ELF-1 (cell line): ENCODE measurements at places on chromosomes 7 and 10.
A peak's percentile ranks its signal among the peaks of the same experiment; 100 is the strongest.

DNA sequence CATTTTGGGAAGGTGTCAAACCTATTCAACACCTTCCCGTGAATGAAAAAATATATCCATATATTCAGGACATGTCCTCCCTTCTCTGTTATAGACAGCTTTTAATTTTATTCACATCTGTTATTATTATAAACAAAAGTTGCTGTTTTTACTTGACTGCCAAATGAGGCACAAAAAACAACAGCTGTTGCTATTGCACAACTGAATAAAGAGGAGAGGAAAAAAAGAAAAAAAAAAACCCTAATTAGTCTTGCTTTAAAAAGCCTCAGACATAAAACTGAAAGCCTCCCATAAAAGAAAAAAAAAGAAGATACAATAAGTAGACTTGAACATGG lies 153.4 kb downstream of the BMPER start:
- no peak for DNase-seq

- DNase-seq: peak; percentile 68
Measured at GRCh38 chr7:71132377-71133231, 660 bp downstream of the GALNT17 start.

GRCh38 chr10:59033622-59034021 lies 142.8 kb upstream of the PHYHIPL start:
- DNase-seq: no peak

GRCh38 chr7:98617051-98617959 lies at the start of gene NPTX2:
Gene NPTX2 (plus strand): TSS chr7:98617285. CDS start chr7:98617462, 177 bp downstream.
- DNase-seq: peak; percentile 63

DNA sequence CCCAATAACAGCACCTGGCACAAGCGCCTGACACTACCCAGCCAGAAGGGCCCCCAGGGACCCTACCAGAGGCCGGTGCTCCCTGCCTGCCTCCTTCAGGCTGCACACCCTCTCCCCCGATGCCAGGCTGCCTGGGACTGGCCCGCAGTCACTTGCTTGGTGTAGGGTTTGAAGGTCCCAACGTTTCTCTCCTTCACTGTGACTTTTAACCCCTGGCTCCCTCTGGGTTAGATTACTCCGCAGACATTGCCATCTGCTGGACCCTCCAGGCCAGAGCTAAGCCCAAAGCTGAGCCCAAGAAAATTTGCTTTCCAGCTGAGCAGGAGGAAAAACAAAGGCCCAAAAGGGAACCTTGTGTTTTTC lies 6.9 kb downstream of the CDHR1 start:
- DNase-seq: peak; percentile 44

GRCh38 chr7:35801392-35802101 lies 690 bp downstream of the SEPTIN7 start:
- DNase-seq: peak; percentile 82

- no peak for DNase-seq
Measured at GRCh38 chr10:69145864-69146263, 21.9 kb downstream of the VPS26A start.

GRCh38 chr10:130740915-130741750 lies 570.4 kb downstream of the TCERG1L start:
- DNase-seq: no peak

GRCh38 chr10:116723428-116724281 lies 18.7 kb downstream of the HSPA12A start:
- DNase-seq: no peak

GRCh38 chr7:115087437-115087836 lies 165.5 kb downstream of the MDFIC start:
- DNase-seq: peak; percentile 18

- no peak for DNase-seq
Measured at GRCh38 chr7:23216021-23216420, 30.6 kb upstream of the GPNMB start.

- no peak for DNase-seq
Measured at GRCh38 chr10:47415520-47416304, 31.6 kb upstream of the ZNF488 start.

- DNase-seq: no peak
Measured at GRCh38 chr10:112532189-112532588, 85.2 kb downstream of the VTI1A start.

DNA sequence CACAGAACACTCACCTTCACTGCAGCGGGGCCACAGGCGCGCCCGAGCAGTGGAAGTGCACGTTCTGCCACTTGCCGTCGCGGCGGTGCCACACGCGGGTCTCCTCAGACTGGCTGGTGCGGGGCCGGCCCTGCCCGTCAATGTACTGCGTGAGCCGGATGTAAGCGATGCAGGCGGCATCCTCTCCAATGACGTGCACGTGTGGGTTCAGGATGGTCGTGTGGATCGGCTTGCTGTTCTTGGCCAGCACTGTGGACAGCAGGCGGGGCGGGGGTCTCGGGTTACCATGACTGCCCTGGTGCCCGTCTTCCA lies 19.2 kb downstream of the YKT6 start:
- DNase-seq: no peak

DNA sequence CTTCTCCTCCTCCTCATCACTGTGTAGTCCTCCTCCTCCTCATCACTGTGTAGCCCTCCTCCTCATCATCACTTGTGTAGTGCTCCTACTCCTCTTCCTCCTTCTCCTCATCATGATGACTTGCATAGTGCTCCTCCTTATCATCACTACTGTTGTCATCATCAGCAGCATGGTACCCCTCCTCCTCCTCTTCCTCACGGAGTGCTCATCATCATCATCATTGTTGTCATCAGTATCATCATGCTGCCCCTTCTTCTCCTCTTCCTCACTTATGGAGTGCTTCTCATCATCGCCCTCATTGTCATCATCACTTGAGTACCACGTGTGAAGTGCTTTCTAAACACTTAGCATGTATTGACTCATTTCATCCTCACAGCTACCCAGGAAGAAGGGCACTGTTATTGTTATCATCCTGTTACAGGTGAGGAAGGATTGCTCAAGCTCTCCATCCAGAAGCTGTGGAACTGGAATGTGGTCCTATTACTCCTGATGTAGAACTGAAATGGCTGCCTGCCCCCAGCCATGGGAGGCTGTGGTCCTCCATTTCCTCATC lies 122.8 kb upstream of the SHH start:
- DNase-seq: no peak

DNA sequence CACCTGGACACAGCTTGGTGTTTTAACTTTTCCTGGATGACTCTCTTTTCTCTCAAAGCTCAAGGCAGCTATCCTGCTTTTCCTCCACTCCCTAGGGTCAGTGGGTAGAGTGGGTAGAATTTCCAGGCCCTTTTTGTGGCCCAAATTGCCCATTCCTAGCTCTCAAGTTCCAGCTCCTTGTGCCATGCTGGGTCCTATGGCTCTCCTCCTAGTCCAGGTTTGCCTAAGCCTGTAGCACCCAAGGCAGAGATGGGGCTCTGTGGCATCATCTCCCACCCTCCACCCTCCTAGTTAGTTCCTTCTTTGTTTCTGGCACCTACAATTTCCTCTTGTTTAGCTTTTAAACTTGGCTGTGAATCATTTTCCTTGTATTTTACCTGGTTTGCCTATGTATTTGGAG lies 9.7 kb downstream of the CPA4 start:
- no peak for DNase-seq

DNA sequence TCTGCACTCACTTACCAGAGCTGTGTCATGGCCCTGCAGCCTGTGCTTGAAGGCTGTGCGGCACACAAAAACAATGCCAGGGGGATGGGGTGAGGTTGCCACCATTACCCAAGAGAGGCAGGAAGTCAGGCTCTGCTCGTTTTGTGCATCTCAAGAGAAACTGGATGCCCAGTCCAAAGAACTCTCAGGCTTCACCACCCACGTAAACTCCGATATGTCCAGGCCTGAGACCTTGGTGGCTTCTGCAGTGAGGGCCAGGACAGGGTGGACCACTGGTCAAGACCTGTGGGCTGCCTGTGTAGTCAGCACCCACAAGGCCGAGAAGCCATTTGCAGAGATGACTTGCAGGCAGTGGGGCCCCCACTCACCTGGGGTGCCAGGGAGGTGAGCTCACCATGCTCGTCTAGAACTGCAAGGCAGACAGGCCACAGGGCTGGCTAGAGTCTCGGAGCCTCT lies 54.7 kb upstream of the EBF3 start:
- DNase-seq: no peak

- DNase-seq: no peak
Measured at GRCh38 chr7:141752634-141753033, 11.3 kb upstream of the TAS2R3 start.

- DNase-seq: peak; percentile 30
Measured at GRCh38 chr10:1180836-1181235, 124.7 kb downstream of the WDR37 start.

- no peak for DNase-seq
Measured at GRCh38 chr10:110324201-110324804, 19.6 kb upstream of the SMNDC1 start.

- DNase-seq: peak; percentile 16
Measured at GRCh38 chr7:124263232-124263827, 230.5 kb upstream of the TMEM229A start.

- no peak for DNase-seq
Measured at GRCh38 chr10:7306147-7306546, 104.7 kb downstream of the SFMBT2 start.
